ENCODE measurements at places on chromosomes 5 and 9.

DNA sequence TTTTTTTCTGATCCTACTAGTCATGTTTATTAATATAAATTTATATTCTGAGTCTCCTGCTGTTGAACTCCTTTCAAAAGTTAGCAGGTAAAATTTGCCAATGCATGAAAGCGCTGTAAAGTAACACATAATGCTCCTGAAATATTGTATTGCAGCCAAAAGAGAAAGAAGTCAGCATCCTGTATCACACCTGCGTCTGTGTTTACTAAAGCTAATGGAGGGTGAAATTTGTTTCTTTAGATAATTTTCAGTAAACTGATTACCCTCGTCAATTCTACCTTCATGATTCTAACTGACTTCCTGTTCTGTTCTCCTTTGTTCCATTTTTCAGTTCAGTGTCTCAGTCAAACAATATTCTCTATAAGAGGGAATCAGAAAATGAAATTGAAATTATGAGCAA is 415.4 kb downstream of the CDH9 start:
- DNase-seq = no peak

DNA sequence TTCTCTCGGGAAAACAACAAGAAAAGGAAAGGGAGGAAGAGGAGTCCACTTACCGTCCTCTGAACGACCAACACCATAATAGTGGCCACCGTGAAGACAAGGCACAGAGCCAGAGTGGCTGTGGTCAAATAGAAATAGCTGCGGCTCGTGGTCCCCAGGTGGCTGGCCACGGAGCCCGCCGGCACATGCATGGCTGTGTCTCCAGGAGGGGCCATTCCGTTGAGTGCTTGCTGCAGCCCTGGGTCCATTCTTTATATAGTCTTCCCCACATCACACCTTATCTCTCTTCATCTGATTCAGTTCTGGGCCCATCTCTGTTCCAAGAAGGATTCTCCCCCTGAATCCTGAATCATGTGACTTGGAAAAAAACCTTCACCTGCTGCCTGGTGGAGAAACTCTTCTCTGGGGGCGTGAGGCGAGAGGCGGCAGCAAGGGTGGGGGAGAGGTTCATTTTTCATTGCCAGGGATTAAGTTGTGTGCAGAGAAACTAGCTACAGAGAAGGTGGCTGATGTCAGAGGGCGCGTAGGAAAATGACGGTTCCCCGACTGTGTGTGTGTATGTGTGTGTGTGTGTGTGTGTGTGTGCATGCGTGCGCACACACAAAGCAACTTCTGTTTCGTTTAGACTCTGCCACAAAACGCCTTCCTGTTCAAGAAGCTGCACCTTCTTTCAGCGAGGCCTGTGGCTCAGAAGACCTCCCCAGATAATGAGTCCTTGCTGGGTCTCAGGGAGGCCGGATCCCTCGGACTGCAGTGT is at the start of gene TNFSF8:
TSS of gene TNFSF8 (minus strand) at position 536 of the 757 bp plus-strand sequence. CDS start at position 248, 288 bp downstream.
- DNase-seq = no peak

- no peak for DNase-seq
Observed at GRCh38 chr5:124824637-124825158, 78.3 kb upstream of the ZNF608 start.

DNA sequence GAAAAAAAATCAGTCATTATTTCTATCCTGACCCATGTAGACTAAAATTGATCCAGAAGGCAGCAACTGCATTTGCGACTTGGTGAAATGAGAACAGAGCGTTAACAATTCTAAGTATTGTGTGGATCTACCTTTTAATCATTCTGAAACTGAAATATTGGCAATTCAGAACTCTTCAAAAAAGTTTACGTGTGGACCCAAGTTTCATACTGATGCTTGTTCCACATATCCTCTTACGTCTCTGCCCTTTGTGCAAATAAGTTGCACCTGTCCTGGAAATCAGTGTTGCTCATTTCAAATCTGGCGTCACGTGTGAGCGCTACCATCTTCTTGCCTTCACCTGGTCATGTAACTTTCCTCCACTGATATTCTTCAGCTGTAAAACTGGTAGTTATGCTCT is 74.7 kb downstream of the NTRK2 start:
- DNase-seq = no peak

Measured in neuronal stem cell (in vitro differentiated cells).